Activated T-cell treated with anti-CD3 and anti-CD28 coated beads, Interleukin-2, amount 50 U/mL, for 24 hours (primary cell): ENCODE measurements at places on chromosomes 4 and X.

DNA sequence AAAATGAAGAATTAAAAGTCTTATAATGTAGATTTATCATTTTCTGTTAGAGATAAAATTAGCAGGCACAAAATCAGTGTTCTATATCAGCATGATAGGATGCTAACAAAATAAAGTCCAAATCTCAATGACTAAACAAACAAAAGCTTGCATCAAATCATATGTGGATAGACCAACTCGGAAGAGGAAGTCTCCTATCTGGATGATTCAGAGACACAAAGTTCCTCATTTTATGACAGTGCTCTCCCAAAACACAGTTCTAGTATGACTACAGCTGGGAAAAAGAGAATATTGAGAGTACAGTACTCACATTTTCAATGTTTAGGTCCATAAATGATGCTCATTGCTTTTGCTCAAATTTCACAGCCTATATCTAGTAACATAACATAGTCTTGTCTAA is 376.1 kb upstream of the CTSO start:
- no peak for DNase-seq

DNA sequence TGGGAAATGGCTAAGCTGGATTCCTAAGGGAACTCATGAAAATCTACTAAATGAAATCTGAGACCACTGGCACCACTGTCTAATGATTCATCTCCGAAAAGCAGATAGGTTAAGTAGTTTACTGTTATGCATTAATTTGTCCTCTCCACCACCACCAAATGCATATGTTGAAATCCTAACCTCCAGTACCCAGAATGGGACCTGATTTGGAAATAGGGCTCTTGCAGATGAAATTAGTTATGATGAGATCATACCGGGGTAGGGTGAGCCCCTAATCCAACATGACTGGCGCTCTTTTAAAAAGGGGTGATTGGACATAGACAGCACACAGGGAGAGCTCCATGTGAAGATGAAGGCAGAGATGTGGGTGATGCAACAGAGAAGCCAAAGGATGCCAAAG is 124.9 kb upstream of the GUCY1A1 start:
- no peak for DNase-seq

DNA sequence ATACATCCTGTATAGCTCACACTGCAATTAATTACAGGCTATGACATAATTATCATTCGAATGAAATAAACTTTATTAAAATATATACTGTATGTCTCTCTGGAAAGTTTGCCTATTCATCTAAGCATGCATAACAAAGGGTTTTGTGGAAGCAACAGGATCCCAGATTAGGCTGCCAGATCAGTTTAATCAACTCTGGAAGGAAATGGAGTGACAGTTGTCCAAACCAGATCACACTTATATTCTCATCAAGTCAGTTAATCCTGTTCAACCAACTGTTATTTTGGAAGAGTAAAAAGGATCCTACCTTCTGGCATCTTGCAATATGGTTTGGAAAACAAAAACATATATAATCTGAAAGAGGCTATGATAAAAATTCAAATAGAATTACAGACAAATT is 312.2 kb downstream of the FAT4 start:
- no peak for DNase-seq

DNA sequence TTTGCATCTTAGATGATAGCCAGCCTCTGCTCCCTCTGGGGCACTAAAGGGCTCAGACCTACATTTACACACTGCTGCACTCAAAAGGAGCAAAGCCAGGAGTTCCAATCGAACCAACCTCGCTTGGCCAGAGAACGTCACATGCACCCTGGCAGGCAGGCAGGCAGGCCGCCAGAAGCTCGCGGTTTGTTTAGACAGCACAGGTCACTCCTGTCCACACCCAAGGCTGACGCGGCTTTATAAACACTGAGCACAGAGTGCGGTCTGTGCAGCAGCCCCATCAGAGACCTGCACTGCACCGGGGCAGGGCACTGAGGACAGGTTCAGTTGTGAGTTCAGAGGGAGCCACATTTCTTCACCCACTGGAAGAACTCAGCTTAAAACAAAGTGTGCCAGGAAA is 143.9 kb downstream of the BCOR start:
- no peak for DNase-seq

- DNase-seq, result no peak
Observed at GRCh38 chr4:173450281-173450680, 51.4 kb upstream of the SCRG1 start.

GRCh38 chr4:109414938-109415337 is 18.7 kb upstream of the SEC24B start:
- no peak for DNase-seq

GRCh38 chr4:40170588-40170987 is 26.2 kb upstream of the RHOH start:
- DNase-seq, result no peak

DNA sequence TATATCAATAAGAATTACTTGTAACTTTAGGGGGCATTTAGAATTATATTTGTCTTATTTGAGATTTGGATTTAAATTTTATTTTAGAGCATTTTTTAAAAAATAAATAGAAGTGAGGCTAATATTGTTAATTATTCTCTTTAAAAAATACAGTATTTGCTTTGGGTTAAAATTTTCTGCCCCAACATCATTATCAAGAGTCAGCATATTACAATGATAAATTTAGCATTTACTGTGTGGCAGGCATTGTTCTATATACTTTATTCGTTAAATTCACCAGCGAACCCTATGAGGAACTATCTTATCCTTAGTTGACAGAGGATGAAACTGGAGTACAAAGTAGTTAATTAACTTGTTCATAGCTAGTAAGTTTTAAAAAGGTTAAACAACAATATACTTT is 34.0 kb downstream of the UBE2K start:
- DNase-seq, result no peak

- DNase-seq, result no peak
Observed at GRCh38 chr4:99276417-99276816, 14.4 kb downstream of the ADH1A start.

GRCh38 chrX:6708041-6708440 is 173.1 kb upstream of the VCX3A start:
- DNase-seq, result no peak
